Activated CD4-positive, CD25-positive, alpha-beta regulatory T cell treated with anti-CD3 and anti-CD28 coated beads, Interleukin-2, amount 50 U/mL, for 72 hours (primary cell): ENCODE measurements at places on chromosomes 4 and X.

DNA sequence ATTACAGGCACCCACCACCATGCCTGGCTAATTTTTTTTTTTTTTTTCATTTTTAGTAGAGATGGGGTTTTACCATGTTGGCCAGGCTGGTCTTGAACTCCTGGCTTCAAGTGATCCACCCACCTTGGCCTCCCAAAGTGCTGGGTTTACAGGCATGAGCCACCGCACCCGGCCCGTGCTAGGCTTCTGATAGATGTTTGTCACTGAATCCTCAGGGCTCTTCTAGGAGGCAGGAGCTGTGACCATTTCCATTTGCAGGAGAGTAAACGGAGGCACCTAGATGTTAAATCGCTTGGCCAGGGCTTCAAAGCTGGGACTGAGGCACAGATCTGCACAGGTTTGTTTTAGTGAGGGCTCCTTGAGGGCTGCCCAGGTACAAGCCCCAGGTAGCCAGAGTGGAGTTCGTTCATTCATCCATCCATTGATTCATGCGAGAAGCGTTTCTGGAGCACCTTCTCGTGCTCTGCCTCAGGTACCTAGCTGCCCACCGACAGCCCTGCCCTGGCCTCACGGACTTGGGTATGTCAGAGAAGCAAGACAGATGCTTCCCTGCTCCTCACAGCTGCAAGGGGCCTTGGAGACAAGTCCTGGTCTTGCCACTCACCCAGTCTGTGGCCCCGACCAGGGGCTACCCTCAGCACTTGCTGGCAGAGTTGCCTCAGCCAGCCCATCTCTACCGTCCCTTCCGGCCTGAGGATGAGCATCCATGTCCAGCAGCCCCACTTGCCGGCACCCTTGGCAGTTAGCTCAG is 106.4 kb downstream of the PSAPL1 start:
- DNase-seq: no peak

- DNase-seq: no peak
These were observed 503.0 kb upstream of the BOD1L1 start for GRCh38 chr4:14130551-14130950.

DNA sequence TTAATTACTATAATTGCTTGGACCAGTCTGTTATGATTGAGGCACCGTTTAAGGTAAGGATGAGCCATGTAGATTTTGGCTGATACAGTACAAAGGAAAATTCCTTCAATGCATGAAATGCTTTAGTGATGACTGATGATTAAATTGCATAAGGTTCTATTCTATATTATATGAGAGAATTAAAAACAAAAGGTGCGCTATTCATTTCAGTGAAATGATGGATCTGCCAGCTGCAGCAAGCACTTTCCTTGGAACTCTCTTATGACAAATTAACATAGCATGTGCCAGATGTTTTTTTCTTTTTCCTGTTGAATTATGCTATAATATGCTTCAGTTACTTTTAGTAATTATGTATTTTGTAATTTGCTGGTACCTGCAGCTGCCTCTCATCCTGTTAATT is 98.5 kb downstream of the JADE1 start:
- no peak for DNase-seq

DNA sequence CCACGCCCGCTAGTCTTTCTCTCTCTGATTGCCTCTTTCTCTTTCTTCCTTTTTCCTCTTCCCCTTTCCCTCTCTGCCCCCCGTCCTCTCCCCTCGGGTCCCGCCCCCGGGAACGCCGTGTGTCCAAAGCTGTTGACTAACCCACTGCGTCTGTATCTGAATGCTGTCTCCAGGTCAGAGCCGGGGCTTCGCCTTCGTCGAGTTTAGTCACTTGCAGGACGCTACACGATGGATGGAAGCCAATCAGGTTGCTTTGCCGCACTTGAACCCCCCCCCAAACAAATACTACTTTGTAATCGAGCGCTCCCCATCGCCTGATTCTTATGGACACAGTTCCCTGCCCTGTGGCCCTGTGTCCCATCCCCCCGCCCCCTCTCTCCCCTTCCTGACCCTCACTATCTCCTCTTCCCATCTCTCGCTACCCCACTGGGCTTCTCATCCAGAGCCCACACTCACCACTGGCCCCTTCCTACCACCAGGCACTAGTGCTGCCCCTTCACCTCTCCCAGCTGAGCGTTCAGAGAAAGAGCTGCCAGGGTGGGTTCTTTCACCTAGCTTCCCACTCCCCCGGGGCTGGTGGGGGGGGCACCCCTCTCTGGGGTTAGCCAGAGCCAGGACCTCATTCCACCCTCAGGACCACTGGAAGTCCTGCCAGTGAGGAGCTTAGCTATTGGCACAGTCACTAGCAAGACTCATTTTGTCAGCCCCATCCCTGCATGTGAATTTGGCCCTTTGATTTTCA is 18.6 kb upstream of the UBA1 start:
- DNase-seq: no peak

DNA sequence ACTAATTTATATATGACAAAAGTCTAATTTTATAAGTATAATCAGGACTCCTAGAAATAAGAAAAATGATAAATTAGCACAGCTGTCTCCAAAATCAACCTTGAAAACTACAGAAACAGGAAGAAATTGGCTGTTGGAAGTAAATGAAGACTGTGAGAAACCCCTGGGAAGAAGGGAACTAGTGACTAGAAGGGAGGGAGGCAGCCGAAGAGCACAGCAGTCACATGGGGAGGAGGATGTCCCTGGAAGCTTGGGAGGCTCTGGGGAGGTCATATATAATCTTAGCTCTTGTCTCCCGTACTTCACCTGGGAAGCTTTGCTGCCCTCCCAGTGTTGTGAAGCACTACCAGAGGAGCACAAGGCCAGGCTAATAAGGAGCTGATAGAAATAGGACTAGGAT is 8.9 kb upstream of the TMA16 start:
- no peak for DNase-seq
